GM04503 (cell line): ENCODE measurements at places on chromosomes 3 and 15.

- no peak for DNase-seq
Observed at GRCh38 chr3:4904811-4905695, 74.2 kb upstream of the BHLHE40 start.

GRCh38 chr3:160346511-160346910, 52.5 kb downstream of the IFT80 start:
- no peak for DNase-seq

- no peak for DNase-seq
Observed at GRCh38 chr3:123157209-123157597, 44.5 kb upstream of the SEC22A start.

GRCh38 chr3:131109156-131109555, 82.5 kb downstream of the NEK11 start:
- DNase-seq: no peak

DNA sequence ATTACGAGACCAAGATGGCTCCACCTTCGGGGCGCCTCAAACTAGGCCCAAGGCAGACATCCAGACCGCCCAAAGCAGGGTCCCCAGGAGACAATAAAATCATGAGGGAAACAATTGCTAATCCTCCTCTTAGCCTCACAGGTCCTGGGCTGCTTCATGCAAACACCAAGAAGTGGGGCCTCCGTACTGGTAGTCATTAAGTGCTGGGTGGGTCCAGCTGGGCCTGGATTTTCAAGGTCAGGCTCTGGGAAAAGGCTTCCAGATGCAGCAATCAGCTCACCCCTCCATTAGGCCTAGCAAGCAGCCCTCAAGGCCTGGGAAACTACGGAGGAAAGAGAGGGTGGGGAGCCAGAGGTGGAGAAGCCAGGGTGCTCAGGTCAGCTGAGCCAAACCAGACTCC, 634 bp downstream of the FBXL22 start:
- DNase-seq: no peak

- no peak for DNase-seq
Observed at GRCh38 chr15:66038387-66039116, 169.3 kb downstream of the RAB11A start.

GRCh38 chr3:60641354-60641753, 609.9 kb downstream of the FHIT start:
- DNase-seq: no peak

DNA sequence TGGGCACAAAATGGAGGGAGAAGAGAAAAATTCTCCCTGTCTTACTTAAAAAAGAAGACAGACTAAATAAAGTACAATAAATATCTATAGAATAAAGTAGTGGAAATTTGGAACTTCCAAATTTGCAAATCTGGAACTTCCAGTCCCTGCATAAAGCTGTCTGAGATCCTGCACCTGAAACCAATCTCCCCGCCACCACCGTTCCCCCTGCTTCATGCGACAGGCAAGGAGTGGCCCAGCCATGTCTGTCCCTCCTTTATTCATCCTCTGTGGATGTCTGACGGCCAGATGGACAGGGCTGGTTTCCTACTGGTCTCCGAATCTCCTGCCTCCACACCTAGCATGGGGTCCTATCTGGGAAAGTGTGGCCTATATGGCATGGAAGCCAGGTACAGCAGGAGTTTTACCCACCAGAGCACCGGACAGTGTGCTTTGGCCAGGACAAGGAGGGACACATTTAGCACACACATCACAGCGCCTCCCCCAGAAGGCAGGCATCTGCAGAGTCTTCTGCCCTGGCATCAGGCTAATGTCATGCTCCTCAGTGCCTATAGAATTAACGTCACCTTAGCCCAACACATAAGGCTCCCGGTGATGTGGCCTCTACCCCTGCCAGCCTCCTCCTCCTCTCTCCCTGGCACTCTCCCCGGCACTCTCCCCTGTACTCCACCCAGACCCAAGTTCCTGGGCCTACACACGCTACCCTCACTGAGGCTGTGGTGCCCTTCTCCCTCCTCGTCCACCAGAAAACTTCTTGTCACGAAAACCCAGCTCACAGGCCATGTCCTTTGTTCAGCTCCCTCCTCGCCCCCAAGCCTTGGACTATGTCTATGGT, 170.8 kb downstream of the XXYLT1 start:
- DNase-seq: no peak

- DNase-seq: no peak
Observed at GRCh38 chr3:132432639-132433038, 15.3 kb downstream of the DNAJC13 start.

DNA sequence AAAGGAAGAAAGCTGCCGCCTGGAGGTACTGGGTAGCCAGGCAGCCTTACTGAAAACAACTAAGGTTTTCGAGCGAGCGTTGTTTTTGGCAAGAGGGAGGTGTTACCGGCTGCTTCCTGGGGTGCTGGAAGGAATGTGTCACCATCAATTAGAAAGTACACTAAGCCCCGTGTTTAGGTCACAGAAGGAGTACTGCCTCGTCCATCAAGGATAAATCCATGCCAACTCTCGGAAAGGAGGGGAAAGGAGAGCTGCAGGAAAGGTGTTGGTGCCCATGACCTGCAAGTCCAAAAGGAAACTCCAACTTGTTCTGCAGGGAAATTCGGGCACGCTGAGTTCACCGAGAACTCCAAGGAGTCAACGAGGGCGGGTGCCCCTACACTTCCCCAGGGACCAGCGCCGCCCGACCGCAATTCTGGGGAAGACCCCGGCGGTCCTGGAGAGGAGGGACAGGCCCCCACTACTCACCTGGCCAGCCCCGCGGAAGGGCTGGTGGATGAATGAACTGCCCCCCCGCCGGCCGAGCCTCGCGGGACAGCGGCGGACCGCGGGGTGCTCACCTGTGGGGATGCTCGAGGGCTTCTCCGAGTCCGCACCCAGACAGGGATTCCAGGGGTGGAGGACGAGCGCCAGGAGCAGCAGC, 542 bp downstream of the PLOD2 start:
- DNase-seq: peak; percentile 34

GRCh38 chr3:53753518-53754183, 92.6 kb downstream of the CHDH start:
- no peak for DNase-seq

GRCh38 chr3:193388361-193388760, 9.8 kb upstream of the ATP13A5 start:
- DNase-seq: no peak

- peak; percentile 39 for DNase-seq
Observed at GRCh38 chr3:67654099-67654843, at the start of gene SUCLG2. SUCLG2 (minus strand) TSS chr3:67654612; CDS start chr3:67654586, 26 bp downstream.

DNA sequence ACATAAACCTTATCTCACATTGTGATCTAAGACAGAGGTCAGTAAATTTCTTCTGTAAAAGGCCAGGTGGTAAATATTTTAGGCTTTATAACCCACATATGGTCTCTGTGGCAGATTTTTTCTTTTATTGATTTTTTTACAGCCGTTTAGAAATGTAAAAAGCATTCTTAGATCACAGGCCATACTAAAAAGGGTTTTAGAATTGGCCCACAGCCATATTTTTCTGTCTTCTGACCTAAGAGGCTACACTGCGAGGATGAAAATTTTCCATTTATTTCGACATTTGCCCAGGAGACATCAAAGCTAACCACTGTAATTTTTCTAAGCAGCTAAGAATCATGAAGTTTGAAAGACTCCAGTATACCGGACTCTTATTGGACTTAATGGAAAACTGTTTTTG, 377.2 kb upstream of the SGO1 start:
- DNase-seq: no peak

- DNase-seq: no peak
Observed at GRCh38 chr3:120102232-120102631, 8.0 kb upstream of the GSK3B start.

- no peak for DNase-seq
Observed at GRCh38 chr3:142858043-142858442, 30.8 kb downstream of the PCOLCE2 start.

DNA sequence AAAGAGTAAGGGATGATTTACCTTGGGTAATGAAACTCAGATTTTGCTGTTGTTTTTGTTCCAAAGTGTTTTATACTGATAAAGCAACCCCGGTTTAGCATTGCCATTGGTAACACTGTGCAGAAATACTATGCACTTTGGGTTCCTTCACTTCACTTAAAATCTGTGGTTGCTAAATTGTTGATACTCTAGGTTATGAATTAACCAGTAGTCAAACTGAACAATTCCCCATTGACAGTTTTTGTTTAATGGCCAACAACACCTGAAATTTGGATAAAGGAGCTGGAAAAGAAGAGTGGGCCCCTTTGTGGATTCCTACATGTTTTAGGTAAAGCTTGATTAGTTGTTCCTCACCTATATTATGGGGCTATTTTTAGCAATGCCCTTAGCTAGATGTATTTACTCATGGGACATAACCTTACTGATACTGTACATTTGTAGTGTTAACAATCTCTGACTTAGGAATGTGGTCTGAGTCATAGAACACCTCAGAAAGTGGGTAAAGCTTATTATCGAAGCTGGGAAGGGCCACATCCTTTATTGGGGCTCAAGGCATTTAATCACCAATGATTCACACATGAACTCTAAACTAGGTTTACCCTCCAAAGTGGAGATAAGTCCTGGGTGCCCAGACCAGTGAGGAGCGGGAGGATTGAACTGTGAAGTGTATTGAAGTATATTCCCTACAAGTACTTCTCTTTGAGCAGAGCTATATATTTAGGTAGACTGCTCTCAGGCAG, 29.5 kb upstream of the THRB start:
- no peak for DNase-seq

DNA sequence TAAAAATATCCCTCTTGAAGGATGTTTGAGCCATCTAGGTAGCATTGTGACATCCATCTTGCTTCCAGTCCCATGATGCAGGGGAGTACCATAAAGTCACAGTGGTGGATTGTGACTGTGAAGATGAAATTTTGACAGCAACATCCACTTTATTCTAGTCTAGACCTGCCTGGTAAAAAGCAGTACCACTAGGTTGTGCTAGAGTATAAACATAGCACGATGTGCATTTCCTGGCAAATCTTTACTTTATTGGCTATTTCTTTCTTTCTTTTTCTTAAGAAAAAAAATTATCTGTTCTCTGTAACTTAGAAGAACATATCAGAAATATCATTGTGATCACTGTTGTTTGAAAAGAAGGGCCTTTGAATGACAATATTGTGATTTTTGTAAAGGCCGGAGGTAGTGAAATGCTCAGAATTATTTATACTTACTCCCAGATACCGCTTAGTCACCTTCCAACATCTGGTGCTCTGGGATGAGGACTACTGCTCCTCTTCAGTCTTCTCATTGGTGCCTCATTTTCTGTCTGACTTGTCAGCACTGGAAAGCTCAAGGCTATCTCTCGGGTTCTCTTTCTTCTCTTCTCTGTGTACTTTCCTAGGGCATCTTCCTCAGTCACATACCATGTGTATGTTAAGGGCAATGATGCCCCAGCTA, 35.6 kb downstream of the AGBL1 start:
- no peak for DNase-seq

DNA sequence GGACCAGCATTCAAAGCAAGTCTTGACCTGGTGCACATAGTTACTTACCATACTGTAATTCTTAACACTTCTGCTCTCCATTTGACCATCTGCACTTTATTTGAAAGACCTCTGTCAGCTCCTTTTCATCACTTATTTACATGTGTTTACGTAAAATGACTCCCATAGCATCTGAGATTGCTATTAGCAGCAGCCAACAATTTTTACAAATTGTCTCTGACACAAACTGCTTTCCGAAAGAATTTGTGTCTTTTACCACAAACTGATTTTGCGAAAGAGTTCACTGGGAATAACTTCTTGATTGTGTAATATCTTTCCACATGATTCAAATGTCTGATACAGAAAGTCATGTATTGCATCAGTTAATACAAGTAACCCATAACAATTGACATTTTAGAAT, 144.1 kb upstream of the PEX5L start:
- peak; percentile 4 for DNase-seq

- no peak for DNase-seq
Observed at GRCh38 chr3:103662591-103662990, 1227.8 kb downstream of the ZPLD1 start.

GRCh38 chr3:119912220-119912619, 130.3 kb downstream of the NR1I2 start:
- DNase-seq: no peak

GRCh38 chr3:152204218-152204617, 64.5 kb upstream of the MBNL1 start:
- DNase-seq: no peak

GRCh38 chr3:10011631-10012030, 14.6 kb upstream of the FANCD2 start:
- DNase-seq: no peak

DNA sequence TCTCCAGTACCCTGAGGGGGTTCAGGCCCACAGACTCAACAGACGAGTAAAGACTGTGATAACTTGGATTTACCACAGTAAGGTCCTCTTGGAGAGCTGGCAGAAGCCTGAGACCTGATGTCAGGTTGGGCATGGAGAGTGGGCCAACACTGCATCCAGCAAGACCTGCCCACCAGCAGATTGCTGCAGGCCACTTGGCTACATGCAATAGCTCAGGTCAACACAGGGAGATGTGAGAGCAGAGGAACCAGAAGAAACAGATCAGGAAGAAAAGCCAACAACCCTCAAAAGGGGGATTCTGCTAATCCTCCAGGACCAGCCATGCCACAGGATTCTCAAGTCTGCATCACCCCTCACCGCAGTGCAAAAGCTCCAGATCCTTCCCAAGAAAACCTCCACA, 1.7 kb upstream of the IP6K1 start:
- no peak for DNase-seq

- DNase-seq: no peak
Observed at GRCh38 chr15:25401501-25401900, 37.3 kb downstream of the UBE3A start.

DNA sequence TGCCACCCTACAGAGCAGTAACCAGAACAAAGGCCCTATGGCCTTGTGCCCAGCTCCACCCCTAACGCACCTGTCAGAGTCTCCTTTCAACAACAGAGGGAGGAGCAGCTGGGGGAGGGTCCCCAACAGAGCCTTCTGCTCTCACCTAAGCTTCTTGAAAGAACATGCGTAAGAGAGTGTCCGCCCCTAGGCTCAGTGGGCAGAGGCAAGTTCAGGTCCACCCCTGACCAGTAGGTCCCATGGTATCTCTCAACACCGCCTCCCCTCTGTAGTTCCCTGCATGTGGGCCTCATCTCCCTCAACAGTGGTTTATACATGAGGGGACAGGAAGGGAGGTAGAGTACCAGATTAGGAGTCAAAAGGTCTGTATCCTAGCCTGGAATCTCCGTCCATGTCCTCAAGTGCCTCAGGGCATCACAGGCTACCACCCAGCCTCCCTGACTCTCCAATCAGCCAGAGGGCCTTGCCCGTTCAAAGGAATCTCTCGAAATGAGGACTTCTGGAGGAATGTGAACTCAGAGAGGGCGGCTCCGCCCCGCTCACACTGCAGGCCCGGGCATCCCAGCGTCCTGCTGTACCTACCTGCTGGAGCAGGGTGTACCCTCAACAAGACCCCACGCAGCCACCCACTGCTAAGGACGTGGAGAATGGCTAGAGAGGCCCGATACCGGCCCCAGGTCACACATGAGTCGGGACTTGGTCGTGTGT, 680 bp downstream of the POC1A start:
- DNase-seq: peak; percentile 30

DNA sequence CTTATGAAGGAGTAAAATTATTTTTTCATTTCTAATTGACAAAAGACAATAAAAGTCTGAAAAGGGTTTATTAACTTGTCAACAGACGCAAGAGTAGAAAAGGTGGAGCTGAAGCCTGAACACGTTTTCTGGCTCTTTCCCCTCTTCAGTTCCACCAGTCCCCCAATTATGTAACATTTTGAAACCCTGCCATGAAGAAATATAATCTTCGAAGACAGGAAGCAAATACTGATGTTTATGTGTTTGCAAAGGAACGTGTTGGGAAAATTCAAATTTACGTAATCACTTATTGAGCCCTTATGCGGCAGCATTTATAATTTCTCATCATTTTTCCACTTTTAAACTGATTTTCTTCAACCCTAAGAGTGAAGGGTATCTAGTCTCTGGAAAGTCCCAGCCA, 767 bp downstream of the AP3S2 start:
- DNase-seq: no peak
